ENCODE measurements at places on chromosomes 2 and 18. TPM values are rescaled to one million over a fixed set of nuclear protein-coding genes. Genes with fewer than 3 reads are reported as not detected.

Gene STAT4
- under 0.01 TPM for total RNA-seq

Gene GNAL
- 0.34 TPM for total RNA-seq

Gene GRHL1
- 0.50 TPM for total RNA-seq

Gene SPP2
- total RNA-seq = not detected

Gene TEX44
- not detected for total RNA-seq

Gene TBR1
- not detected for total RNA-seq

Gene SULT1C4
- 0.50 TPM for total RNA-seq

Gene C2orf76
- 10.9 TPM for total RNA-seq

Gene UGT1A9
- not detected for total RNA-seq

Gene IL1R2
- total RNA-seq = 0.50 TPM

Gene PDIA6
- 238 TPM for total RNA-seq

Gene GPR39
- total RNA-seq = 3.7 TPM

Gene RALBP1
- total RNA-seq = 51.7 TPM

Gene GPR75
- total RNA-seq = 0.67 TPM

Gene ARHGAP25
- 0.30 TPM for total RNA-seq

Gene PMAIP1
- total RNA-seq = 33.0 TPM

Gene CASP10
- 1.5 TPM for total RNA-seq

Gene CRYGC
- total RNA-seq = not detected

Gene CNGA3
- total RNA-seq = not detected

Gene COA5
- total RNA-seq = 28.7 TPM

Gene FEV
- total RNA-seq = not detected

Gene EVX2
- not detected for total RNA-seq

Gene APLF
- total RNA-seq = 2.2 TPM

Gene NEURL3
- not detected for total RNA-seq

Gene MC5R
- not detected for total RNA-seq

Gene FBXO48
- 0.30 TPM for total RNA-seq

Gene POTEJ
- not detected for total RNA-seq

Gene CHRNA1
- 0.15 TPM for total RNA-seq

Gene ANKMY1
- total RNA-seq = 4.3 TPM

Gene GKN2
- not detected for total RNA-seq

Gene NDC80
- 33.0 TPM for total RNA-seq

Gene RETSAT
- 33.5 TPM for total RNA-seq

Gene LIMS3
- 1.2 TPM for total RNA-seq

Gene MC4R
- 0.15 TPM for total RNA-seq

Gene CCDC150
- total RNA-seq = 1.6 TPM

Gene BARD1
- 8.9 TPM for total RNA-seq

Gene GATA6
- total RNA-seq = 9.8 TPM

Gene HAAO
- total RNA-seq = 3.9 TPM

Gene TRIM54
- not detected for total RNA-seq
